NCI-H2107 (cell line): ENCODE measurements at places on chromosomes 16 and 17.

GRCh38 chr16:22423716-22424115 is 49.3 kb upstream of the CDR2 start:
- no peak for DNase-seq

DNA sequence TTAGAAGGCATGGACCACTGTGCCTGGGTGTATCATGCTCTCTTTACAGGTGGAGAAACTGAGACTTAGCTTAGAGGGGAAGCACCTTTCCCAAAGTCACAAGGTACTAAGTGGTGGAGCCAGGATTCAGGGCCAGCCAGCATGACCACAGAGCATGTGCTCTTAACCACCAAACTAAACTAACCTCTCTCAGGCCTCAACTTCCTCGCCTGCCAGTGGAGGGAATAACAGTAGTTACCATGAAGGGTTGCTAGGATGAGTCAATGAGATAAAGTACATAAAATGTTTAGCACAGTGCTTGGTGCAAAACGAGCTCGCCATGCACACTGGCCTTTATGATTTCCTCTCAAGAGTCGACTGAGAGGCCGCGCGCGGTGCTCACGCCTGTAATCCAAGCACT is 6.4 kb upstream of the MYO1C start:
- no peak for DNase-seq

GRCh38 chr17:71825687-71826086 is 295.1 kb upstream of the SOX9 start:
- DNase-seq, result no peak

DNA sequence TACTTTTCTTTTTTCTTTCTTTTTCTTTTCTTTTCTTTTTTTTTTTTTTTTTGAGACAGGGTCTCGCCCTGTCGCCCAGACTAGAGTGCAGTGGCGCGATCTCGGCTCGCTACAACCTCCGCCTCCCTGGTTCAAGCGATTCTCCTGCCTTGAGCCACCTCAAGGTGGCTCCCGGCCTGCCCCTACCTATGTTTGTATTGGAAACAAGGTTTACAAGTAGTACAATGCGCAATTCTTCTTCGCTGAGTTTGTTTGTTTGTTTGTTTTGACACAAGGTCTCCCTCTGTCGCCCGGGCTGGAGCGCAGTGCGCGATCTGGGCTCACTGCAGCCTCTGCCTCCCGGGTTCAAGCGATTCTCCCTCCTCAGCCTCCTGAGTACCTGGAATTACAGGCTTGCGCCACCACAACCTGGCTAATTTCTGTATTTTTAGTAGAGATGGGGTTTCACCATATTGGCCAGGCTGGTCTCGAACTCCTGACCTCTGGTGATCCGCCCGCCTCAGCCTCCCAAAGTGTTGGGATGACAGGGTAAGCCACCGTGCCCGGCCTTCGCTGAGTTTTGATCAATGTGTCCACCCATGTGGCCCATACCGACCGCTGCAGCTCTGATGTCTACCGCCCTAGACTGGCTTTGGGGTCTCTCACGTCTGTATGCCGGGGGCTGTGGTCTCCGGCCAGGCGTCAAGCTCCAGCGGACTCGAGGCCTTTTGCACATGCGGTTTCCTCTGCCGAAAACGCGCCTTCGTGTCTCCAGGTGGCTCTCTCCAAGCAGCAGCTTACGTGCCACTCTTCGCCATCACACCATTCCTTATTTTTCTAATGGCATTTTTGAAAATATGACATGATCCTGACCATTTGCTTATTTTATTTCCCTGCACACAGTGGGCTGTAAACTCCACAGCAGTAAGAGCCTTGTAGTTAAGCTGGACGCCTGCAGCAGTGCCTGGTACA is 1.1 kb upstream of the YBX2 start:
- DNase-seq, result no peak

- no peak for DNase-seq
Measured at GRCh38 chr17:70187383-70187782, 18.1 kb downstream of the KCNJ2 start.
